ENCODE measurements at places on chromosomes 7 and 10.

DNA sequence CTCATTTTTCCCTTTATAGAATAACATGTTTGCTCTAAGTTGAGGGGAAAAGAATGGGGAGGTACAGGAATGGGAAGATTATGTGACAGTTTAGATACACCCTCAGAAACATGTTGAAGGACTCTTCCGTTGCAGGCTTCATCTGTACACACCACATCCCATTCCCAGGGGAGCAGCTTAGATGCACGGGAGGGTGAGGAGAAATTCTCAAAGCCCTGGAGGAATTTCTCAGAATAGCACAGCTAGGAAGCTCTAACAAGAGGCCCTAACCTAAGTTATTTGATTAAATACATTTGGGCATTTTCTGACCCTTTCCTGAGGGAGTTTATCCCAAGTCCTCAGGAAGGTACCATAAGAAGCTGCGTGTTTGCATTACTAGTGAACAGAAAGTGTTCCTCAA is 660.2 kb upstream of the IGFBP3 start:
- no peak for DNase-seq

- DNase-seq: no peak
Measured at GRCh38 chr10:114492351-114493037, 88.2 kb upstream of the AFAP1L2 start.

- peak; percentile 41 for DNase-seq
Measured at GRCh38 chr7:73526896-73527821, 5.1 kb upstream of the BAZ1B start.

DNA sequence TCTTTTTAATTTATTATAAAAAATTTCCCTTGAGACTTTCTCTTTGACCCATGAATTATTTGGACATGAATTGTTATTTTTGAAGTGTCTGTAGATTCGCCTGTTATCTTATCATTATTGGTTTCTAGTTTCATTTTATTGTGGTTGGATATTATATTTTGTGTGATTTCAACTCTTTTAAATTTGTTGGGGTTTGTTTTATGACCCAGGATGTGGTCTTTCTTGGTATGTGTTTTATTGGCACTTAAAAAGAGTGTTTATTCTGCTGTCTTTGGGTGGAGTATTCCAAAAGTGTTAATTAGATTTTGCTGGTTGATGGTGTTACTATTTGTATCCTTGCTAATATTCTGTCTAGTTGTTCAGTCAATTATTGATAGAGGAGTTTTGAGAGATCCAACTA is 50.5 kb upstream of the GPR141 start:
- no peak for DNase-seq

DNA sequence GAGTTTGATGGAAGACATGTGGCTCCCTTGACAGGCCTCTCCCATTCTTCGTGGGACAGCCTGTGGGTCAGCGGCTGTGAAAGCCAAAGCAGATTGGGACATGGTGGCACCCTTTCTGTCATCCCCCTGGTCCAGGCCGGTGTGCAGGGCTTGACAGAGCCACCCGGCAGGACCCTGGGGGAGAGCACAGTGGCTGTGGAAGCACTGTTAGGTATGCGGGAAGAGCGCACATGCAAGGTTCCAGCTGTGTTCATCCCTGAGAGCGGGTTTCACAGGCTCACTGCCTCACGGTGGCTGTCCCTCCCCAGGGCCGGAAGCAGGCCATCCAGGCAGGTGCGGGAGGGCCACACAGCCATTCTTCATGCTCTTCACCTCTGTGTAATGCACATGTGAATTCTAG is 29.8 kb downstream of the SHH start:
- DNase-seq: no peak

GRCh38 chr10:126959906-126960685 is 54.9 kb downstream of the DOCK1 start:
- no peak for DNase-seq

DNA sequence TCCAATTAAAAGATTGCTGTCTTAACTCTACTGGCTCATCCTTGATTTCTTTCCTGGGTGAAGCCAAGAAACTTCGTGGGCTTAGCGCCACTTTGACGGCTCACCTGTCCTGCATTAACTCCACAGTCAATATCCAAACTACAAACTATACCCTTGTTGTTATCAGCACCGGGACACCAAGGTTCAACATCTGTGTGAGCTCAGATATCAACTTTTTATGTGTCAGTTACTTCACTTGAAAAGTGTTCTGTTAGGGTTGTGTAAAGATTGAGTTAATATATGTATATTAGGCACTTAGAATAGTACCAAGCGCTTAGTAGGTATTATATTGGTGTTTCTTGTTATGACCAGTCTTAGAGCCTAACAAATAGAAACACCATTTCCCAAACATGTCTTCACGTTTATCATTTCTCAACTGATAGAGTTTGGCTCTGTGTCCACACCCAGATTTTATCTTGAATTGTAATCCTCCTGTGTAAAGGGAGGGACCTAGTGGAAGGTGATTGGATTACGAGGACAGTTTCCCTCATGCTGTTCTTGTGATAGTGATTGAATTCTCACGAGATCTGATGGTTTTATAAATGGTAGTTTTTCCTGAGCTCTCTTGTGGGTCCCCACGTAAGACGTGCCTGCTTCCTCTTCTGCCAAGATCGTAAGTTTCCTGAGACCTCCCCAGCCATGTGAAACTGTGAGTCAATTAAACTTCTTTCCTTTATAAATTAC is 19.0 kb upstream of the ST8SIA6 start:
- no peak for DNase-seq

DNA sequence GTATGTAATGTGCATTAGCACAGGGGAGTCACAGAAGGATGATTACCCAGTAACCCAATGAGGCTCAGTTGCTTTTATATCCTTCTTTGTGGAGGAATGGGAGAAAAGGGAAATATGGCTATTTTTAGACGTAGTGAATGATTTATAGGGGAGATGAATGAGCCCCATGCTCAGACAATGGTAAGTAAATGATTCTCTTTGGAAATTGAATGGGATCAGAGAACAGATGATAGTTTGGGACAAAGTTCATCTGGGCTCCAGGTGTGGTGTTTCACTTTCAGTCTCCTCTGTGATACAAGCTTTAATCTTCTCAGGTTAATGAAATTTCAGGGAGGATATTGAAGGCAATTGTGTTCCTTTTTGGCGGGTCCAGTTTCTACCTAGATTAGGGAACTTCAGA is 63.0 kb upstream of the MPP7 start:
- DNase-seq: no peak

- no peak for DNase-seq
Measured at GRCh38 chr10:19815731-19816410, 361 bp upstream of the PLXDC2 start.

- DNase-seq: peak; percentile 35
Measured at GRCh38 chr10:88243836-88244730, 339.0 kb downstream of the RNLS start.

- no peak for DNase-seq
Measured at GRCh38 chr10:80158598-80159127, 26.1 kb downstream of the PLAC9 start.

DNA sequence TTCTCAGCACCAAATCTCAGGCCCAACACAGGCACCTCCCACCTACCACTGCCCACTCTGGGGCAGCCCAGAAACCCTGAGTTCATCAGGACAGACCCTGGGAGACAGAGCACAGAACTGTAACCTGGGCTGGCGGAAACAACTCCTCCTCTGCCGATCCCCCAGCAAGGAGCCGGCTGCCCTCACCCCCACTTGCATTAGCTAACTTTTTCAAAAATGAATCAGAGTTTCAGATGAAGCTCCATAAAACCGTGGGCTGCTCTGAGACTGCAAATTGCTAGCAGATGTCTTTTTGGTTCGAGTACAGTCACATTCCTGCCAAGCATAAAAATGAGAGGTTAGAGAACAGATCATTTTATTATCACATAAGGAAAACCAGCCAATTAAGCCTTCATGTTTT is 93.4 kb upstream of the PARD3 start:
- no peak for DNase-seq

GRCh38 chr7:147235645-147236382 is 1119.2 kb downstream of the CNTNAP2 start:
- DNase-seq: no peak

DNA sequence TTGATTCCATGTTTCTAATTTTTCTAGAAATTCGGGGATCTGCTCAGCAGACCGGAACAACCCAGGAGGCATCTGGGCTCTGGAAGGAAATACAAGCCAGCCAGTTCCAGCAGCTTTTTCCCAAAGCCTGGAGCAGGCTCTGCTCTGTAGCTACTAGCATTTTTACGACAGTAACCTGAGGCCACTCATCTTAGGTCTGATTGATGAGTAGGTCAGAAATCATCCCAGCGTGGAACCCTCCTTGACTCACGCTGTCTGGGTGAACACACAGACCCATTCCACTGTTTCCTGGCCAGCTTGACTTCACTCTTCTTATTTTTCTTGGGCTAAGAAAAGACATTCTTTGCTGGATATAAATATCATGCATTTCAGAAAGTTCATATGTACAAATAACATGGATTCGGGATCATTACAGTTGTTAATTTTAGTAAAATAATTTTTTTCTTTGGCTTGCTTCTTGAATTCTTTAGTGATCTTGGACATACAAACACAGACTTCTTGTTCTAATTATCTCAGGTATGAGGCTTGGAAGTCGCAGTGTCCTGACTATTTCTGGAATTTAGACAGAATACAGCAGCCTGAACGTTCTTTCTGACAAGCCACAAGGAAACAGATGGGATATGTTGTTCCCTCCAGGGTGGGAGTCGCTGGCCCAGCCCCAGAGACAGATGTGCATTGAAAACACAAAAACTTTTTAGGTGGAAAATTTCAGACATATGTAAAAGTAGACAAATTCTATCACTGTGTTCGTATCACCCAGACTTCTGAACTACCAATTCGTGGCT is 54.6 kb upstream of the PITRM1 start:
- DNase-seq: no peak

Measured in NCI-H1092 (cell line).